ENCODE measurements at places on chromosomes 5 and 9.
A peak's percentile ranks its signal among the peaks of the same experiment; 100 is the strongest.

DNA sequence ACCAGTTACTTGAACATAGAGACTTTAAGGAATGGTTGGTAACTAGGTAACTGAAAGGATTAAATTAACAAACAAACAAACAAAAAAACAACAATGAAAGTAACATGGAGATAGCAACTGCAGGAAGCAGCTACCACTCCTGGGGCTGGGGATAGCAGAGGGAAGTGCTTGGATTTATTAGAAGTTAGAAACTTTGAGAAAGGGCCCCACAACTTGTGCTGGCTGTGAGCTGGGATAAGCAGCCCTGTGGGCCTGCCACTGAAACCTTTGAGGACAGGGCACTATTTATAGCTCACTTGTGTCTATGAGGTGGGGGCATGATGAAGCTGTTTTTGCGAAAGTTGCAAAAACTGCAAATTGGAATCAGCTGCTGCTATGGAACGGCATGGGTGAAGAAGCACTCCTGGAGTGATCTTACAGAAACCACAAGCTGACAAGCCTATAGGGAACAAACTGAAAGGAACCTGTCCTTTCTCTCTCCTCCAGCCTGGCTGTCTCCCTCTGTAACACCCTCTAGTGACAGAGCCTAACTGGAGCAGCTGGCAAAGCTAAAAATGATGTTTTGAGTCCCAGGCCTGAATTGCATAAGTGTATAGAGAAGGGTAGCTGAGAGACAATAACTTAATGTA is 91.4 kb upstream of the RANBP6 start:
- DNase-seq = peak; percentile 94

DNA sequence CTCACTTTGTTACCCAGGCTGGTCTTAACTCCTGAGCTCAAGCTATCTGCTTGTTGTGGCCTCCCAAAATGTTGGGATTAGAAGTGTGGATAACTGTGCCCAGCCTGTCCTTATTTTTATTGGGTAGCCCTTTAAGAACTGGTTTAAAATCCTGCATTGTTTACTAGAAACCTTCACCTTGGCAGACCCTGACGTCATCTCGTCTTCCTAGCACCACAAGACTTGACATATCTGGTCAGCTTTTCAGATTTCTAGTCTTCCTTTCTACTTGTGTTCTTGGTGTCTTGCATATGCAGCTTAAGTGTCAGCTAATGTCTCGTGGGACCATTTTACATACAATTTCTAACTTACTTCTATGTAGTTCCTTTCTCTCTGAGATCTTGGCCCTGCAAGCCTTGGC is 258.9 kb downstream of the IZUMO3 start:
- no peak for DNase-seq

DNA sequence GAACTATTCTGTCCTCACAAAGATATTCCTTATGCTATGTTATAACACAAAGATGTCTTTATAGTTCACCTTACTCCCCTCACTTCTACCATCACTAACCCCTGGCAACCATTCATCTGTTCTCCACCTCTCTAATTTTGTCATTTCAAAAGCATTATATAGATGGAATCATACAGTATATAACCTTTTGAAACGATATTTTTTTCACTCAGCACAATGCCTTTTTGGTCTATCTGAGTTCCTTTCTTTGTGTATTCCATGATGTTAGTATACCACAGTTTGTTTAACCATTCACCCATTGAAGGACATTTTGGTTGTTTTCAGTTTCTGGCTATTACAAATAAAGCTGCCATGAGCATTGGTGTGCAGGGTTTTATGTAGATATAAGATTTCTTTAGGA is 35.8 kb upstream of the STOM start:
- no peak for DNase-seq

DNA sequence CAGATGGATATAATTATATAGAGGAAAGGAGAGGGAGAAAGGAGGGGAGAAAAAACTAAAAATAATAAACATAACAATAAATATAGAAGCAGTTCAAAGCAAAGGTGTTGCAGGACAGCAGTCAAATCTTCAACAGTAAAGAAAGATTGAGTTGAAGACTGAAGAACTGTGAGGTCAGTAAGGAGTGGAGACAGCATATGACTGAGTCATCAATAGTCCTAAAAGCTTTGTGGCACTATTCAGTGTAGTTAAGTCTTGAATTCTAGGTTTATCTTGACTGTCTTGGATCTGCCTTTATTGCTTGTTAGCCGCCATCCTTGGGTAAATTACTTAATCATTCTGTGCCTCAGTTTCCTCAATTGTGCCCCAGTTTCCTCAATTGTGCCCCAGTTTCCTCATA is 137.0 kb downstream of the MRPS30 start:
- no peak for DNase-seq

GRCh38 chr5:67578011-67578410 is 381.4 kb upstream of the CD180 start:
- DNase-seq = peak; percentile 49

DNA sequence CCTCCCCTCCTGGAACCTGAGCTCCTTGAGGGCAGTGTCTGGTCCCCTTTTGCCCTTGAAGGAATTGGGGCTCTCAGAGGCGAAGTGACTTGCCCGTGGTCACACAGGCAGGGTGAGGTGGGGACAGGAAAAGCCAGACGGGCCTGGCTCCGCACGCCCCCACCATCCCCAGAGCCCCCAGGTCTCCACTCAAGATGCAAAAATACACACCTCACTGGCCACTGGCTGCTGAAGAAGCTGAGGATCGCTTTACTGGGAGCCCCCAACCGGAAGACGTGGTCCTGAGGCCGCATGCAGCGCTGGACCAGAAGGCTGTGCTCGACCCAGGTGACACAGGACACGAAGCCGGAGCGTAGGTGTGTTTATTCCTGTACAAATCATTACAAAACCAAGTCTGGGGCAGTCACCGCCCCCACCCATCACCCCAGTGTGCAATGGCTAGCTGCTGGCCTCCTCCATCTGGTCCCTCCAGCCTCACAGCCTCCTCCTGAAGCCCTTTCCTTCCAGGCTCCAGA is 7.6 kb upstream of the AK1 start:
- no peak for DNase-seq

DNA sequence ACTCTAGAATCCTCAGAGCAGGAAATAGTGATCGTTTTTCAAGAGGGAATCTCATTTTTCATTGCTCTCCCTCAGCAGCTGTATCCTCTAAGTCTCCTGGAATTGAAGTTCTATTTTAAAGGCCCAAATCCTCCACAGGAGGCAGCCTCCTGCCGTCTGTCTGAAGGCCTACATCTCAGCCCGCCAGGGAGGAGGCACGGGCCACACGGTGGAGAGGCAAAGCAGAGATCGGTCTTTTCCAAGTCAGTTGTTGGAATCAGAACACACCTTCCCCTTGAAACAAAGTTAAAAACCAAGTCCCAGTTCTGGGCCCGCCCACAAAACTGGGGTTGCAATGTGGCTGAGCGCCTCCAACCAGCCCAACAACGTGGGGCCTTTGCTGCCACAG is 68.7 kb downstream of the RAPGEF1 start:
- no peak for DNase-seq

DNA sequence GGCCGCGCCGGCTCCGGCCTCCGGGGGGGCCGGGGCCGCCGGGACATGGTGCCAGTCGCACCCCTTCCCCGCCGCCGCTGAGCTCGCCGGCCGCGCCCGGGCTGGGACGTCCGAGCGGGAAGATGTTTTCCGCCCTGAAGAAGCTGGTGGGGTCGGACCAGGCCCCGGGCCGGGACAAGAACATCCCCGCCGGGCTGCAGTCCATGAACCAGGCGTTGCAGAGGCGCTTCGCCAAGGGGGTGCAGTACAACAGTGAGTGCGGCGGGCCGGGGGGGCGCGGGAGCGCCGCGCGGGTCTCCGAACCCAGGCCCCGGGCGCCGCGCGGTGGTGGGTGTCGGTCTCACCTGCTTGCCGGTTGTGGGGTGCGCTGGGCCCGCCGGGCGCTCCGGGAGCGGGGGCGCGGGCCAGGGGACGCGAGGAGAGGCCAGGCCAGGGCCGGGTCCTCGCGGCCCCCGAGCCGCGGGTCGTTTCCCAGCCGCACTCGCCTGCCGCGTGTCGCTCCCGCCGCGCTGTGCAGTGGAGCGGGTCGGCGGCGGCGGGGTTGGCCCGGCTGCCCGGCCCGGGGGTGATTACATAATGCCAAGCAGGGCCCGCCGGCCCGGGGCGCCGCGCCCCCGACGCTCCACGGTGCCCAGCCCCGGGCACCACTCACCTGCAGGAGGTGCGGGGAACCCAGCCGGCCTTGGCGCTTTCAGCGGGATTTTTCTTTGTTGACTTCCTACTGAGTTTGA is 492 bp downstream of the RABL6 start:
- DNase-seq = no peak

GRCh38 chr5:109987355-109987754 is 297.6 kb downstream of the MAN2A1 start:
- DNase-seq = no peak

GRCh38 chr9:86329649-86330048 is 24.6 kb downstream of the TUT7 start:
- no peak for DNase-seq

DNA sequence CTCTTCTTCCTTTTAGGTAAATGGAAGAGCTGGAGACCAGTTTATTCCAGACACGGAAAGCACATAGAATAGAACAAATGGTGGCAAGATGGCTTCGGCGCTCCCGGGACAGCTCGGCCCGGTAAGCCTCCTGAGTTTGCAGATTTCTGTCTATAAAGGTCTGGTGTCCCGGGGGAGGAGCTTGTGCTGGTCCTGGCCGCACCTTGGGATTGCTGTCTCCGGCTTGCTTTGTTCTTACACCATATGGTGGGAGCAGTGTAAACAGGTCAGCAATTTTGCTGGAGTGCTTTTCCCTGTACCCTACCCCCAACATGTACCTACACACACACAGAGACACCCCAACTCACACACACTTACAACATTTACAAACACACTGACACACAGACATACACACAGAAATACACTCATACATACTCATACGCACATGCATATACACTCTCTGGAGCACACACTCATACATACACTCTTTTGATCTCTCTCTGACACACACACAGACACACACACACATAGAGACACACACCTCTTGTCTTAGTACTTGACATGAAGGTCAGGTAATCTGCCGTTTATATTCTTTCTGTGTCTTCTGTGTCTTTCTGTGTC is 42.0 kb downstream of the FRMPD1 start:
- DNase-seq = no peak

GRCh38 chr5:170885256-170885655 is 23.4 kb downstream of the RANBP17 start:
- peak; percentile 17 for DNase-seq

- DNase-seq = no peak
Measured at GRCh38 chr9:121797081-121797480, 145.6 kb downstream of the DAB2IP start.

- DNase-seq = peak; percentile 14
Measured at GRCh38 chr9:26261503-26262330, 583.5 kb upstream of the TUSC1 start.

GRCh38 chr9:70347046-70347445 is 67.4 kb downstream of the KLF9 start:
- DNase-seq = no peak

GRCh38 chr5:178555005-178555404 is 35.2 kb downstream of the COL23A1 start:
- no peak for DNase-seq

DNA sequence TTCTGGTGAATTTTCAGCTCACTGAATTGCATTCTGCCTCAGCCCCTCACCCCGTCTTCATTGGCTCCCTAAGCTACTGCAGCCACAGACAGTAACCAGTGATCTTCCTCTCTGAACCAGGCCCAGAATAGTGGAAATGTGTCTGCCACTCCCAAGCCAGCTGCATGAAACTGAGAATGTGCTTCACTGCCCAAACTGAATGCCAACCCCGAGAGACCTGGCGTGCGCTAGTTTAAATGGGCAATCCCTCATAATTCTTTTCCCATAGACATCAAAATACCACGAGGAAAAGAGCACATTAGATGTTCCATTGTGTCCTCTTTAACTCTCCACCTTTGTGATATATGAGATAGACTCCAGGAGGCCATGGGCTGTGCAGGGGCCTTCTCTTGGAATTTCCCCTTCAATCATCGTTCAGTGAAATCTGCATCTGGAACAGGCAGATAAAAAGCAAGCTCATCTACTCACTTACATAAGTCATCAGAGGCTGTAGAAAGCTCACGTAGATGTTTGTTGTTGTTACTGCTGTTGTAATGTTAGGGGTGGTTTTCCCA is 320.2 kb downstream of the NFIB start:
- DNase-seq = no peak

- no peak for DNase-seq
Measured at GRCh38 chr9:96487029-96487396, 37.0 kb downstream of the HABP4 start.

All from fibroblast of gingiva (primary cell).